Activated CD4-positive, alpha-beta T cell treated with anti-CD3 and anti-CD28 coated beads, Interleukin-2, Interleukin-4, amounts not matched to agents 100 ng/mL and 50 ng/mL, durations not matched to agents 16 hours and 8 hours (primary cell): ENCODE measurements at places on chromosomes 6 and 20.
A peak's percentile ranks its signal among the peaks of the same experiment; 100 is the strongest.

DNA sequence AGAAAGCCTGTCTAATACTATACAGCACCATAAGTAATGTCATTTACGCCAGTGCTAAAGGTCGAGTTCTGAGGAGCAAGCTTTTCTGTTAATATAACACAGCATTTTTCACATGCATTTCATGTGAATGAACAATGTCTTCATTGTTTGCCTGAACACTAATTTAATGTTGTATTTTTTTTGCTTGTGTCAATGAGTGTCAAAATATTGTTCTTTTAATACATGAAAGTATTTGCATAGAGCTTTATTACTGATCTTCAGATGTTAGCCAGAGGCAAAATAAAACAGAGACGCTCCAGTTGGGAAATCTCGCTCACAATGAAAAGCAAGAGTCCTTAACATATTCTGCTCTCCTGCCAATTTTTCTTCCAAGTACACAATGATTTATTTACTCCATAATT, 151.8 kb downstream of the FOXC1 start:
- DNase-seq, result no peak

DNA sequence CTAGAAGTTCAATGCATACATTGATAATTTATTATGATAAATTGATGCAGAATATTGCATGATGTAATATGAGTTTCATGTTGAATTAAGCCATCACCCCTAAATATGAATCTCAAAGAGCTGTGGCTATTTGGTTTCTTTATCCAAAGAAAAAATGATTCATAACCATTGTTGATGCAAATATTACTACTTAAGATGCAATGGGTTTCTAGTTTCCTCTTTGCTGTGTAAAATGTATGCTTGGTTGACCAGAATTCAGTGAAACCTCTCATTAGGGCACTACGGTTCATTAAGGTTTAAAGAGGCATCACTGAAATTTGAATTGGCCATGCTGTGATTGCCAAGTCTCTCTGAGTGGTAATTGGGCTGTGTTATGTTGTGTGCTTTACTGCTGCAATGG, 492.5 kb upstream of the FLRT3 start:
- no peak for DNase-seq

- no peak for DNase-seq
Measured at GRCh38 chr20:38812709-38813573, 7.4 kb downstream of the PPP1R16B start.

DNA sequence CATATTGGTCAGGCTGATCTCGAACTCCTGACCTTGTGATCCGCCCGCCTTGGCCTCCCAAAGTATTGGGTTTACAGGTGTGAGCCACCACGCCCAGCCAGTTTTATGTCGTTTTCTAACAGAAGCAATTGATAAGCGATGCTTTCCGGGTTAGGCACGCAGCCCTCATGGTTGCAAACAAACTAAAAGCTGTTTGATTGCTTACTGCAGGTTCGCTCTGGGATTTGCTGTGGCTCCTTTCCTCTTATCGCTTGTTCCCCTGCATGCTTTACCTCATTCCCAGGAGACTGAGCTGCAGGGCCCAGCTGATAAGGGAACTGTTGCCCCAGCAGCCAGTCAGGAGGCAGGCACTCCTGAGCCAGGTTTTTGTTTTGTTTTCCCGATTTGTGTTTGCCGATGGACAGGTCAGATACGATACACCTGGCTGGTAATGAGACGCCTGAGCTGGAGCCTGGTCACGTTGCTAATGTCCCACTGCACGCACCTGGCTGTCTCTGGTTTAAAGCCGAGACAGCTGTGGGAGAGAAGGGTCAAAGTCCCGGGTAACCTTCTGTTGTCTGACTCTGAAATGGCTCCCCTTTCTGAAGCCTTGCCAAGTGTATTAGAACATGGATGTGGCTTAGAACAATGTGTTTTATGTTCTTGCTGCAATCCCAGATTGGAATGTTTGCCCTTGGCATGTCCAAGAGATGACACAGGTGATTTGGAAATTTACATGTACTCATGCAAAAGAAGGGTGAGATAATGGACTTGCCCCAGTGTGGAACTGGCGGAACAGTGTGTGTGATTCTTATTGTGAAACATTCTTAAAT, 19.9 kb downstream of the DSP start:
- no peak for DNase-seq

GRCh38 chr6:85126485-85127167, 323.3 kb upstream of the NT5E start:
- peak; percentile 5 for DNase-seq

DNA sequence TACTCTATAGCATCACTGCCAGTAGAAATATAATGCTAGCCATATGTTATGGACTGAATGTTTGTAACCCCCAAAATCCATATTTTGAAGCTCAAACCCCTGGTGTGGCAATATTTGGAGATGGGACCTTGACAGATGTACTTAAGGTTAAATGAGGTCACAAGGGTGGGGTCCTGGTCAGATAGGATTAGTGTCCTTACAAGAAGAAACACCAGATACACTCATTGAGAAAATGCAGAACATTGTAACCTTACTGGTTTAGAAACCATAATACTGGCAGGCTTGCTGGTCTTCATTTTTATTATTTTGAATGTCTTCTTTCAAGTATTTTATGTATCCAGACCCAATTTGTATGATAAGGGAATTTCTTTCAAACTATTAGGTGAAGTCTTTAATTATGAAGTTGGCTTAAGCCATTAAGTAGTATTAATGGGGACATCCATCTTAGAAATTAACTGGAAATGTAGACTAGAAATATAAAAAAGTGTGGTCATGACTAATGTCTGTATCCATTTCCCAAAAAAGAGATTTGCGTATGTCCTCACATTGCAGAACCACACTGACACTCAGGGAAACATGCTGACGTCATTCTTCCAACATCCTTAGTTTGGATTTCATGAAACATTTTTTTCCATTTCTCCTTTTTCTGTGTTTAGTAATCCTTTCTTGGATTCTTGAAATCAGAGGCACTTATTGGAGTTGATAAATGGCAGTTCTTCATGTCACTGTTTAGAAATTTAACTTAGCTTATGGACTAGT, 32.4 kb downstream of the SLC16A10 start:
- no peak for DNase-seq

GRCh38 chr6:28263922-28264321, 3.0 kb upstream of the ZSCAN26 start:
- no peak for DNase-seq

- no peak for DNase-seq
Measured at GRCh38 chr6:3899970-3900439, 50.8 kb downstream of the FAM50B start.

GRCh38 chr6:112475083-112475482, 128.0 kb downstream of the RFPL4B start:
- DNase-seq, result no peak

DNA sequence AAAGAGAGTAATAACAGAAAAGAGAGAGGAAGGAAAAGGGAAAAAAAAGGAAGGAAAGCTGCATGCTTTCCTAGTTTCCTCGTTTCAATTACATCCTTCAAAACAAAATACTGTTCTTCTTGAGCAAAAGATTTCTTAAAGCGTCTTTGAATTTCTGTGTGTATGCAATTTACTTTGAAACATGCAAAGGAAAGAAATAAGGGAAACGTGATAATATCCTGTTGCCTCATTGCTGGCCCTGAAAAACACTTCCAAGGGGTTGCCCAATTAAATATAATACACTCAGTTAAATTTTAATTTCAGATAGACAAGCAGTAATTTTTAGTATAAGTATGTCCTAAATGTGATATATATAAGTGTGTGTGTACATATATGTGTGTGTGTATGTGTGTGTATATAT, 51.2 kb upstream of the TPD52L1 start:
- no peak for DNase-seq

DNA sequence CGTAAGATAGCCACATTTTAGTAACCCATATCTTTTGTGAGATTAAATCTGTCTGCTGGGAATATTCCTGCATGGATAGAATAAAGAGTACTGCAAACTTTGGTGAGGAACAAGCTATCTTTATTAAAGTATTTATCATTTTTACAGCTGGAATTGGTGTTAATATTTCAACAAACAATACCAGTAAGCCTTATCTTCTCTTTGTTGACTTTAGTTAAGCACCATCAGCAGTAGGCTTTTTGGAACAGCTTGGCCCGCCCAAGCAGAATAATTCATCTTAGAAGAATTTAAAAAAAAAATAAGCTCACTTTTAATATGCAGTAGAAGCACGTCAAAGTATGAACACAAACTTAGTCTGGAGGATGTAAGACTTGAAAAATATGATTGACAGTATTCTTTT, 917.8 kb upstream of the ADGRB3 start:
- no peak for DNase-seq

DNA sequence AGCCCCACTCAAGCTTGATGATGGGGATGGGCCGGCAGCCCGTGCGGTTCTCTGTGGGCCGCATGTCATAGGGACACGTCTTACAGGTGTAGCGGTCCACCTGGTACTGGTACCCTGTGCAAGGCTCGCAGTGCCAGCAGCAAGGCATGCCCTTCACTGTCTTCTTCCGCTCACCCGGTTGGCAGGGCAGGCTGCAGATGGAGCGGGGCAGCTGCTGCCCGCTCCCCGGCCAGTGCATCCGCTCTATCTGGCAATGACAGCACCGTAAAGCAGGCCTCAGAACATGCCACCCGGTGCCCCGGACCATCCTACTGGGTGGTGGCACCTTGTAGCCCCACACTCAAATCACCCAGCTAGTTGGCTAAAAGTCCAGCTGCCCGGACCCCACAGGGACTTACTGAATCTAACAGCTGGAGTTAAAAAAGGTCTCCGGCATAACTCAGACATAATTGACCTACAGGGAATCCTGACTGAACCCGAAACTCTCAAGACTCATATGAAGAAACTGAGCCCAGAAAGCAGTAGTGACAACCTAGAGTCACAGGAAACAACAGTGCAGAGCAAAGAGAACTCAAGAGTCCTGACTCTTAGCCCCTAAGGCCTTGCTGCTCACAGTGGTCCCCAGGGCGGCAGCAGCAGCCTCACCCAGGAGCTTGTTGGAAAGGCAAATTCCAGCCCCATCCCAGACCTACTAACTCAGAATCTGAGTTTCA, 109.4 kb downstream of the GRM4 start:
- DNase-seq, result peak; percentile 65

GRCh38 chr6:135282395-135282794, 101.3 kb downstream of the MYB start:
- no peak for DNase-seq

- peak; percentile 48 for DNase-seq
Measured at GRCh38 chr6:70706491-70707123, 38.9 kb downstream of the SMAP1 start.

DNA sequence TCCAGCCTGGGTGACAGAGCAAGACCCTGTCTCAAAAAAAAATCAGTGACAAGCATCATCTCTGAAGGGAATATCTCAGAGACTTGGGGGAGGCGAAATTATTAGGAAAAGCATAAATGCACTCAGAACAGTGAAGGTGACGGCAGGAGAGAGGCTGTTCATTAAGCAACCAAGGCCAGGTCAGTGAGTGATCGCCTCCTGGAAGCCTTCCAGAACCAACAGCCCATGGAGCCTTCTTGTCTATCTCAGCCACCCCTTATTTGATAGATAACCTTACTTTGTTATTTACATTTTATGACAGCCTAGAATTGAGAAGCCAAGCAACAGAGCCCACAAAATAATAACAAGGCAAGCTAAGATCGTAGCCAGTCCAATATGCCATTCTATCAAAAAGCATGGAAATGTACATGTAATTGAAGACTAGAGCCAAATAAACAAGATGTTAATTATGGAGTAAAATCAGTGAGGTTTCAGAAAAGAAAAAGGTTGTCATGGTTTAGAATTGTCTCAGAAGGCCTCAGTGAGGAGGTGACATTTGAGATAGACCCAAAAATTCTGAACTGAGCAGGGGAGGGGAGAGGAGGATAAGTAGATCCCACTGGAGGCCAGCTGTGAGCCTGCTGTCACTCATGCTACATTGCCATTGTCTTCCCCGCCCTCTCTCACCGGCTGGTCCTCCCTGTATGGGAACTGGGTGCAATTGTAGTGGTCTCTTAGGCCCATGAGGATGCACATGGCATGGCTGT, 17.8 kb downstream of the BNIP5 start:
- no peak for DNase-seq

DNA sequence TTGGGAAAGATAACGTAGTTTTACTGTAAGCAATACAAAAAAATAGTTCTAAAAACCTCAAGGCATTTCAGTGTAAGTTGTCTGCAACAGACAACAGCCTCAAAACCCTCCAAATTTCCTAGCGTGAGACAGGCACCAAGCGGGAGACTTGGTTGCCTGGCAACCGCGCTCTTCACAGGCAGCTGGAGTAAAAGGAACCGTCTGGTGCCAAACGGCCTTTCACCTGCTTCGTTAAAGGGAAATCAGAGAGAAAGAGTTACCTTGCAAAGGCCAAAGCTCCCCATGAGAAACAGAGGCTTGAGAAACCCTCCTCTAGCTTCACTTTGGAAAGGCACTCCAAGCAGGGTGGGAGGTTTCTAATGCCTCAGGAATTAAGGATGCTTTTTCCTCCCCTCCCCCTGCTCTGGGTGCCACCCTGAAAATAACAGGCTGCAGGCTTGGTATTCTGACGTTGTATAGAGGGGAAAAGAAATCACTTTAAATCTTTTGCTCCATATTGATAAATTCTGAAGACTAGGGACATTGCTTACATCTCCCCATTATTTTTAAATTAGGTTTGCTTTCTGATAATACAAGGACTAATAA, 129.7 kb upstream of the UFL1 start:
- no peak for DNase-seq

GRCh38 chr6:90173262-90173925, 123.2 kb downstream of the BACH2 start:
- DNase-seq, result no peak
